Nucleus accumbens (tissue), 56 donors: ENCODE measurements at places on chromosomes 3 and 15.

GRCh38 chr3:29255854-29256696 lies 24.8 kb upstream of the RBMS3 start:
- DNase-seq: no peak

- no peak for DNase-seq
Measured at GRCh38 chr3:58001979-58002378, 6.2 kb upstream of the FLNB start.

DNA sequence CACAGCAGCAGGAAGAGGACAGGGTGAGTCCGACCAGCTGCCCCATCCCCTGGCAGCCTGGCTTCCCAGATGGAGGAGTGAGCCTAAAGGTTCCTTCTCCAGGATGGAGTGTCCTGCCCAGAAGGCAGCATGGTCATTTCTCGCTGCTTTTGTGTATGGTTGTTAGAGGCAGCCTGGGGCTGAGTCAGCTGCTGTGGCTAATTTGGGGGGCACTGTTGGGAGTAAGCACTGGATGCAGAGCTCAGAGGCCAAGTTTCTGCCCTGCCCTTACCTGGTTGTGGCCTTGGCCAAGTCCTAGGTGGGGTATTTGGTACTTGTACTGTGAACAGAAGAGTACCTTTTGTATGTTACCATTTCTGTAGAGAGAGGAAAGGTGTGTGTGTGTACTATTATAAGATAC lies 78.6 kb downstream of the ADAMTS7 start:
- no peak for DNase-seq

GRCh38 chr3:71707595-71707994 lies 17.6 kb downstream of the EIF4E3 start:
- DNase-seq: no peak

DNA sequence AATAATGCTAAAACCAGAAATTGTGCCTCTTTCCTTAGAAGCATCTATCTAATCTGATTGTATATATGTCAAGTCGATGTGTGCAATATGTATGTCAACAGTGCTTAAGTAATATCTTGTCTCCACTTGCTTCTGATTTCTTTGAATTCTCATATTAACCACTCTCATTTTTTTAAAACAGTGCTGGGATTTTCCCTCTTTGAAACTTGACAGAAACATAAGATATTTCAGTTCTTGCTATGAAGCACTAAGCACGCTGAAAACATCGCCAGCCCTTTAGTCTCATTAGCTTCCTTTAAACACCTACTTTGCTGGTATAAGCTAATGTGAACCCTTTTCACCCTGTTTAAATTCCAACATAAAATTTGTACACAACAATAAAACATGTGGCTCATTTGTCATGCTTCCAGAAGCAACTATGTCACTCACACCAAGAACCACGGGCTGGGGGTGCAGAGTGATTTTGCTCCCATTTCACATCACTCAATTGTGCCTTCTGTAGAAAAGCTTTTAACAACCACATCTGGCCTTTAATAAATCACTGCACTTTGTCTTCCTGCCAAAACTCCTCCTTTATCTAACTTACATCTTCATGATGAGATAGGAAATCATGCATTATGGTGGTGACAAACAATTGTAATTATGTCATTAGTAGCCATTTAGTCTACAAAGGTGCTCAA lies 185.2 kb downstream of the FOXP1 start:
- no peak for DNase-seq

- DNase-seq: no peak
Measured at GRCh38 chr3:161101609-161102008, 3.5 kb downstream of the B3GALNT1 start.

- no peak for DNase-seq
Measured at GRCh38 chr15:39434163-39434562, 146.7 kb upstream of the THBS1 start.

GRCh38 chr3:120350401-120350941 lies 1.3 kb upstream of the LRRC58 start:
- DNase-seq: no peak

DNA sequence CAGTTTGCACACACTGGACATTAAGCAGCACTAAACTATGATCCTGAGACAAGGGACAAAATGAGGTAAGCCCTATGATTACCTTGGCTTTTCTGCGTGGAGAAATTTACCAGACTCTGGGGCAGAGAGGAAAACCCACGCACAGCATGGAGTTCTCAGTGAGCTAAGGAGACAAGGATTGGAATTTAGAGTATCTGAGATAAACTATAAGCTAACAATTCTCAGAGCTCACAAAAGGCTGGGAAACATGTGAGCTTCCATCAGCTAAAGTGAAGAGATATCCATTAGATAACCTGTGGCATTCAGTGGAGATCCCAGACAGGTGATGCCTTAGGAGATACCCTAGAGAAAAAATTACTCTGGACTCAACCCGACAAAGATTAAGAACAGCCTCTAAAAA lies 48.7 kb downstream of the NBEAL2 start:
- no peak for DNase-seq

- DNase-seq: no peak
Measured at GRCh38 chr3:58207954-58208353, 2.8 kb downstream of the DNASE1L3 start.

DNA sequence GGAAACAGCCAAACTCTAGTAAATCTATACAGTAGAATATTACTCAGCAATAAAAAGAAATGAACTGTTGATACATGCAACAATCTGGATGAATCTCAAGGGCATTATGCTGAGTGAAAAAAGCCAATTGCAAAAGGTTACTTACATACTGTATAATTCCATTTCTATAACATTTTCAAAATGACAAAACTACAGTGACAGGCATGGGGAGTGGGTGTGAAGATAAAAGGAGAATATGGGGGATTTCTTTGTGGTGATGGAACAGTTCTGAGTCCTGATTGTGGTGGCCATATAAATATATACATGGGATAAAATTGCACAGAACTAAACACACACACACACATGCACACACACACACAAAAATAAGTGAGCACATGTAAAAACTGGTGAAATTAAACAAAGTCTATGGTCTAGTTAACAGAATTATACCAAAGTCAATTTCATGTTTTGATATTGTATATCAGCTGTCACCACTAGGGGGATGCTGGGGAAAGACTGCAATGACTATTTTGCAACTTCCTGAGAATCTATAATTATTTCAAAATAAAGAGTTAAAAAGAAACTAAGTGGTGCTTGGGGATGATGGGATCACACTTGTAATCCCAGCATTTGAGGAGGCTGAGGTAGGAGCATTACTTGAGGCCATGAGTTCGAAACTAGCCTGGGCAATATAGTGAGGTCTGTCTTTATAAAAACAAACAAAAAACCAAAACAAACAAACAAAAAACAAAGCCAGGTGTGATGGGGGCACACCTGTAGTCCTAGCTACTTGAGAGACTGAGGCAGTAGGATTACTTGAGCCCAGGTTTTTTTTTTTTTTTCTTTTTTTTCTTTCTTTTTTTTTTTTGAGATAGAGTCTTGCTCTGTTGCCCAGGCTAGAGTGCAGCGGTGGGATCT lies 66.0 kb downstream of the SPTSSB start:
- DNase-seq: no peak

DNA sequence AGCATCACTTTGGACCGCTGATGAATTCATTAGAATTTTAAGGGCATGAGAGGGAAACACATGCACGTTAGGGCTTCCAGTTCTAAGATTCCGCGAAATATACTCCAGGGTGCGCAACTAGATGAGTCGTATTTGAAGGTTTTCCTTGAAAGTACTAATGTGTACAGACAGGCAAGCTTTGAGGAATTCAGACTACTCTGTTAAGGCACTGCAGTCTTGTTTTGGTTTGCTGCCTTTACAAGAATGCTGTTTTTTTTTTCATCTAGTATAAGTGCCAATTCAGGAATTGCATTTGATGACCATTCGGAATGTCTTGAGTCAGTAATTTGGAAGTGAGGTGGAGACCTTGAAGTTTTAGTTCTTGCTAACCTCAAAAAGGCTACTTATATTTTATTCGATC lies 19.1 kb downstream of the TRNT1 start:
- no peak for DNase-seq

DNA sequence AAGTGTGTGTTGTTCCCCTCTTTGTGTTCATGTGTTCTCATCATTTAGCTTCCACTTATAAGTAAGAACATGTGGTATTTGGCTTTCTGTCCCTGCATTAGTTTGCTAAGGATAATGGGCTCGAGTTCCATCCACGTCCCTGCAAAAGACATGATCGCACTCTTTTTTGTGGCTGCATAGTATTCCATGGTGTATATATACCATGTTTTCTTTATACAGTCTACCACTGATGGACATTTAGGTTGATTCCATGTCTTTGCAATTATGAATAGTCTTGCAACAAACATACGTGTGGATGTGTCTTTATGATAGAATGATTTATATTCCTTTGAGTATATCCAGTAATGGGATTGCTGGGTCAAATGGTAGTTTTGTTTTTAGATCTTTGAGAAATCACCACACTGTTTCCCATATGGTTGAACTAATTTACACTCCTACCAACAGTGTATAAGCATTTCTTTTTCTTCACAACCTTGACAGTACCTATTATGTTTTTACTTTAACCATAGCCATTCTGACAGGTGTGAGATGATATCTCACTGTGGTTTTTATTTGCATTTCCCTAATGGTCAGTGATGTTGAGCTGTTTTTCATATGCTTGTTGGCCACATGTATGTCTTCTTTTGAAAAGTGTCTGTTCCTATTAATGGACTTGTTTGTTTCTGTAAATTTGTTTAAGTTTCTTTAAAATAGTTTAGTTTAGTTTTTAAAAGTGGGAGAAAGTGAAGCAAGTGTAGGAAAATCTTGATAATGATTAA lies 21.9 kb upstream of the SLC30A4 start:
- no peak for DNase-seq

DNA sequence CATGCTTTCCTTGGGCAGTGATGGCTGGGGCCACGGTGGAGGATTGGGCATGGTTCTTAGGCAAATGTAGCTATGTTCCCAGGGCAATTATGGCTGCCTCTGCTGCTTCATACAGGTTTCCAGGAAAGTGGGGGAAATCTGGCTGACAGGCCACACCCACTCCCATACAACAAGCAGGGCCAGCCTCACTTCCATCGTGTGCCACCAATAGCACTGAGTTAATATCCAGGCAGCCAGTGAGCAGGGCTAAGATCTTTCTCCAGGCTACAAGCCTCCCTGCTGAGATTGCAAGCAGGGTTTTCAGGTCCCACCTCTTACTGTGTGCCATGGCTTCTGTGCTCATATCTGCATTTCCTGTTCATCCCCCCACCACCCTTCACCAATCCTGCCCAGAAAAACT lies 1291.9 kb downstream of the SI start:
- DNase-seq: no peak

DNA sequence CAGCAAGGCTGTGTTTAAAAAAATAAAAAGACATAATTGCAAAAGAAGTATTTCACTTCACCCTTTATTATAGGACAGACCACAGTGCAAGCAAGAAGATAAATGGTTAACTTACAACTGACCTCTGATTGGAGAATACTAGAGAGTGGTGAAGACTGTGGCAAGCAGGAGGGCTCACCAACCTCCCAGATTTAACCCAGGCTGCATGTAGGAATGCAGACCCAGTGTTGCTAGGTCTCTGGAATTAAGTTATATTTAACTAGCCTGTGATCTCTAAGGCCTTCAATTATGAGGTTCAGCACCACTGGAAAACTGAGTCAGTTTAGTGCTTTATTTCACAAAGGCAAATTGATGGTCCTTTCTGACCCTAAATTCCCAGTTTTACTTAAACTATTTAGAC lies 436.6 kb downstream of the LPP start:
- no peak for DNase-seq

DNA sequence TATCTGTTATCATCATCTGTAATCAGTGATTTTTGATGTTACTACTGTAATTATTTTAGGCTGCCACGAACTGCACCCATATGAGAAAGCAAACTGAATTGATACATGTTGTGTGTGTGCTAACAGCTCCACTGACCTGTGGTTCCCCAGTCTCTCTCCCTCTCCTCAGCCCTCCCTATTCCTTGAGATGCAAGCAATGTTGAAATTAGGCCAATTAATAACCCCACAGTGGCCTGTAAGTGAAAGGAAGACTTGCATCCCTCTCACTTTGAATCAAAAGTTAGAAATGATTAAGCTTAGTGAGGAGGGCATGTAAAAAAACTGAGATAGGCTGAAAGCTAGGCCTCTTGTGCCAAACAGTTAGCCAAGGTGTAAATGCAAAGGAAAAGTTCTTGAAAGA lies 218.6 kb upstream of the LRRFIP2 start:
- no peak for DNase-seq

DNA sequence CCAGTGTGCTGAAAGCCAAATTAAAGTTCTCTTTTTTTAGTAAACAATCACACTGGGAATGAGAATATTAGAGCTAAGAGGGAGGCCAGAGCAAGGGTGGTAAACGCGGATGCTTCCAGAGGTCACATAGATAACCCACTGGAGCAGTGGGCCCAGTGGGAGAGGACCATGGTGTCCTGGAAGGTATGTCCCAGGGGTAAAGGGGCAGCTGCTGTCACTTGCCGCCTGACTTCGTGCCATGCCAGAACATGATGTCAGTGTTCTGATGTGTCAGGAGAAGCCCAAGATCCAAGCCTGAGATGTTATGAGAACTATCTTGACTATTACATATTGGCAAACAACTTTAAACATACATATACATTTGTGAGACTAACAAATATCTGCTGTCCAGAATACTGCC lies 211.9 kb upstream of the IL12A start:
- DNase-seq: no peak

- DNase-seq: no peak
Measured at GRCh38 chr15:28943611-28944230, 57.9 kb downstream of the APBA2 start.

DNA sequence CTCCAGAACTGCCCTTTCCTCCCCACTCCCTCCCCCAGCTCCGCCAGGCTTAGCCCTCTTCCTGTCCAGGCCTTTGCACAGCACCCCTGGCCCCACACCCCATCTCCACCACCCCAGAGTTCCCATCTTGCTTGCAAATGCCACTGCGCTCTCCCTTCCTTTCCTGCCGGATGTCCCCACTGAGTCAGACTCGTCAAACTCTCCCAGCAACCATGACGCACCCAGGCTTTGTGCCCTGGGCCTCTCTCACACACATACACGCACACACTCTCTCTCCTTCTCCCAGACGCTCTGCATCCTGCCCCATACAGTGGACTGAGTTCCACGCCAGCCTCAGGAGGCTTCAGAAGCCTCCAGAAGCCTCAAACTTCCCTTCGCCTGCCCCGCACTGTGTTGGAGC lies 2.8 kb upstream of the CCDC9B start:
- DNase-seq: no peak

DNA sequence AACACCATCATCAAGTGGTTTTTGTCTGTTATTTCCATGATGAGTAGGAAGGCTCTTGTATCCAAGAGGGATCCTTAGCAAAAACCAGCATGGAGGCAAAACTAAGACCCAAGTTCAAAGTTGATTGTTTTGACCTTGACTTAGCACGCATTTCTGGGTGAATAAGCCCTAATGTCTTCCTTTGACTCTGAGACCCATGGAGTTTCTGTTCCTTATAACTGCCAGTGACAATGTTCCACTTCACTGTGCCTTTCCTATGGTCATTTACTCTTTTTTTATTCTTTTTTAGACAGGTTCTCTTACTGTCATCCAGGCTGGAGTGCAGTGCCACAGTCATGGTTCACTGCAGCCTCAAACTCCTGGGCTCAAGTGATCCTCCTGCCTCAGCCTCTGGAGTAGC lies 118.2 kb upstream of the MRPL3 start:
- DNase-seq: no peak
